Activated T-helper 17 cell treated with anti-CD3 and anti-CD28 coated beads, Interleukin-2, amount 50 U/mL, for 72 hours (primary cell): ENCODE measurements at places on chromosomes 3 and 15. TPM values are rescaled to one million over a fixed set of nuclear protein-coding genes. Genes with fewer than 3 reads are reported as not detected.

IGSF10 gene
- total RNA-seq = 0.03 TPM

SLC28A2 gene
- not detected for total RNA-seq

SERPINI1 gene
- 1.7 TPM for total RNA-seq

CPNE4 gene
- total RNA-seq = not detected

TMC3 gene
- total RNA-seq = not detected

CELSR3 gene
- 20.3 TPM for total RNA-seq

CYP1A1 gene
- 3.3 TPM for total RNA-seq

CSNK1G1 gene
- total RNA-seq = 34.5 TPM

RLBP1 gene
- total RNA-seq = not detected

OR5H6 gene
- not detected for total RNA-seq

PLSCR1 gene
- 22.6 TPM for total RNA-seq

DNAJB11 gene
- total RNA-seq = 46.7 TPM

MFAP1 gene
- 46.5 TPM for total RNA-seq

DNA sequence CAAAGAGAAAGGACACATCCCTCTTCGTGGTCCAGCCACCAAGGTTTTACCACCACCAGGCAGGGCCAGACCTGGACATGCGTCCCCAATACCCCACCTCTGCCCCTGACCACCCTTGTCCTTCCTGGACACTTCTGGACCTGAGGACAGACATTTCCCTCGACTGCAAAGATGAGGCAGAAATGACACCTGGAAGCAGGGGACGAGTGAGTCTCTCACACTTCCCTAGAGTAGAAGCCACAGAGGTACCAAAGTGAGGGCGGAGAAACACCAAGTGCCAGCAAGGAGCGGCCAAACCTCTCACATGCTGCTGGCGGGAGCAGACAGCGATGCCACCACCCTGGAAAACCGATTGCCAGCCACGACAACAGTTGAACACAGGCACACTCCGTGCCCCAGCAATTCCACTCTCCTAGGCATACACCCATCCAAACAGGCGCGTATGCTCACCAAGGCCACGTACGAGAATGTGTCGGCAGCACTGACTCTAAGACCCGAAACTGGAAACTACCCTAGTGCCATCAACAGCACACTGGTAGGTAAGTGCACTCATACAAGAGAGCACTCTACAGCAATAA lies 207.0 kb upstream of the NSMCE3 start:
- ATAC-seq = no peak

DNA sequence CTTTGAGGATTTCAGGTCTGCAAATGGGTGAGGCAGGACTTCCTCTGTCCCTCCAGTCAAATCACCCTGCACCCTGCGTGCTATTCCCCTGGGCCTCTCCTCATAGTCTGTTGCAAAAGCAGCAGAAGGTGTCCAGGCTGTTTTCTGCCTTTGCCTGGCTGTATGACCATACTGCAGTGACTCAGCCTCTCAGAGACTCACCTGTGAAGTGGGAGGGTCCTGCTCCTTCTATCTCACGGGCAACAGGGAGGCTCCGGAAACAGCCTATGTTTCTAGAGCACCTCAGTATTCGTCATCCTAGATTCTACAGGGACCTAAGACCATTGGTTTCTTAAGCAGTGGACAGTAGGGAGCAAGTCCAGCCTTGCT lies 216.4 kb downstream of the TLE3 start:
- no peak for ATAC-seq

GRCh38 chr3:3209057-3209456 lies 29.6 kb upstream of the CRBN start:
- no peak for ATAC-seq

- no peak for ATAC-seq
Measured at GRCh38 chr15:101146118-101146702, 105.6 kb downstream of the CHSY1 start.

GRCh38 chr3:186814100-186814499 lies 7.8 kb upstream of the RFC4 start:
- ATAC-seq = no peak

- ATAC-seq = no peak
Measured at GRCh38 chr3:169085827-169086226, 577.7 kb downstream of the MECOM start.

DNA sequence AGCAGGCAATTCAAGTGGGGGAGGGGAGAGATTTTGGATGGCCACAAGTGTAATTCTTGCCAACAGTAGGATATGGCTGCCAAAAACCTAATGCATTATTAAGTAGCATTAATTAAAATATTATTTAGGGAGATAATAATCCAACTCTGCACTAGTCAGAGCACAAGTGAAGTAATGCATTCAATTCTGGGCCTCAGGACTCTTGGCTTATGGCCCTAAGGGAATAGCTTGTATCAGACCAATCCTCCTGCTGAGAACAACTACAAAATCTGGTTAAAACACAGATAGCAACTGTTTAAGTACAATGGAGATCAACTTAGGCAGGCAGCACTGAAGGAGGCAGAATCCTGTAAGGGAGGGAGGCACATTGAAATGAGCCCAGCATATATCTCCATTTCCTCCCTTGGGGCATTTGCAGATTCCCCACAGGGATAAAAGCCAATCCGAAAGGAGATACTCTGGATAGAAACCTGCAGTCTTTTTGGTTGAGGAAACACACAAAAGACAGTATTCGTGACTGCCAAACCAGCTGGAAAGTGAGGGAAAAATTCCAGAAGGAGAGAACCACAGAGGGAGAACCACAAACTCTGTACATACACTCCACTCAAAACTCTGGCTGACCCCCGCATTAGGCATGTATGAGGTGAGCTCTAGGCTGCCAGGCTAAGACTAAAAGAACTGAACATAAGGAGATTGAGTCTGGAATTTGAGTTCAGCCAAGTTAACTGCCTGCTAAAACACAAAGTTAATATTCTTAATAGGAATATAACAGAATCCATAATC lies 57.4 kb downstream of the ETFA start:
- ATAC-seq = no peak

- no peak for ATAC-seq
Measured at GRCh38 chr3:44939581-44940036, 36.4 kb downstream of the ZDHHC3 start.

GRCh38 chr3:129695230-129695629 lies 88.8 kb upstream of the PLXND1 start:
- no peak for ATAC-seq

DNA sequence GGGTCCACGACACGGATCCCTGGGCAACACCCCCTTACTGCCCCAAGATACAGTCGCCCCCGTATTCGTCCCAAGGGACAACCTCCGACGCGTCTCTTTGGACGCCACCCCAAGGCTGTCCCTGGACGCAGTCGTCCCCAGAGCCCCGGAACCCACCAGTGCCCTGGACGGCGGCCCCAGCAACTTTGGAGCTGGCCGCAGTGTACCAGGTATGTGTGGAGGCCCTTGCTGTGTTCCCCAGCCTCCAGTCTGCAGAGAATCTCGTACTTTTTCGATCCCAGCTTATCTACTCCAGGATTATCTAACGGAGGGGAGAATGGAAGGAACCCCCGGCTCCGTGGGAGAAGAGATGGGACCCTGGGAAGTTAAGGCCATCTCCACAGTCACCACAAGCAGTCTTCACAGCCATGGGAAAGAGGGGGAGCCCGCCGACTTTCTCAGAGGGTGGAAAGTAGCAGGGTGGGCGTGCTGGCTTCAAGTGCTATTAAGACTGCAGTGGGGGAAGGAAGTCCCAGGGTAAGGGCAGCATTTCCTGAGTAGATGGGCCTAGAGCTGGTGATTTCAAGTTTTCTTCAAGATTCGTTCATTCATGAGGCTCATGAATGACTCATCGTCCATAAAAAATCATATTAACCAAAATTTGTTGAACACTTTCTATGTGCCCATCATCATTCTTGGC lies 1.1 kb downstream of the MESP2 start:
- ATAC-seq = no peak

- peak; percentile 38 for ATAC-seq
Measured at GRCh38 chr3:13378155-13378554, 42.0 kb downstream of the NUP210 start.

DNA sequence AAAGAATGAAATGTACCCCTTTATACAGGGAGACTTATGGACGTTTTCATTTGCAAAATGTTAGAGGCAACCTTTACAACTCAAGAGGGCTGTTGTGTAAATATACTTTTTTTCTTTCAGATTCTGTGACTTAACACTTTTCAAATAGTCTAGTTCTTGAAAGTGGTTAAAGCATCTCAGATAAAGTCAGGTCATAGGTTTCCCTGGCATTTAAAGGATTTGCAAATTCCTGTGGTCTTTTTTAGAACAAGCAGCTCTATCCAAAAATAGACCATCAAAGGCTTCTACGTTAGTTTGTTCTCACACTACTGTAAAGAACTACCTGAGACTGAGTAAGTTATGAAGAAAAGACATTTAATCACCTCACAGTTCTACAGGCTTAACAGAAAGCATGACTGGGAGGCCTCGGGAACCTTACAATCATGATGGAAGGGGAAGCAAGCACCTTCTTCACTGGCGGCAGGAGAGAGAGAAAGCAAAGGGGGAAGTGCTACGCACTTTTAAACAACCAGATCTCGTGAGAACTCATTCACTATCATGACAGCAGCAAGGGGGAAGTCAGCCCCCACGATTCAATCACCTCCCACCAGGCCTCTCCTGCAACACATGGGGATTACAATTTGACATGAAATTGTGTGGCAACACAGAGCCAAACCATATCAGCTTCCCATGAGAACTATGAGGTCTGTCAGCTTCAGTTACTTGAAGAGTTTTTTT lies 23.3 kb upstream of the GABRR3 start:
- no peak for ATAC-seq

GRCh38 chr3:111197485-111197884 lies 125.9 kb downstream of the NECTIN3 start:
- no peak for ATAC-seq

DNA sequence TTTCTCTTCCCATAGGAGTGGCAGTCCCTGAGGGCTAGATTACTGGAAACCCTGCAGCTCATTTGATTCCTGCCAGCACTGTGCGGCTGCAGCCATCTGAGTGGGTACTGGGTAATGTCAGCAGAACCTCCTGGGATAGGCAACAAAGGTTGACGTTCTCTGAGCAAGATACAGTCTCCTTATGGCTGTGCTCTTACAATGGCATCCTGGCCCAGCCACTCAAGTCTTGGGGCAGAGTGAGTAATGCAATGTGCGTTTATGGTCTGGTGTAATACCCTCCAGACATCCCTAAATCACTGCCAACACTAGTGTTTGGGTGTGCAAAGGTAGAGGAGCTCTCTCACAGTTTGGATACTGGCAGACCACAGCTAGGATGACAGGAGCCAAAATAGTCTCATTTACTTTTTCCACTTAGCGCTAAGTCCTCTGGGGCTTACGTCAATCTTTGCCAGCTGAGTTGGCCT lies 775.8 kb downstream of the ZNF385D start:
- ATAC-seq = no peak

DNA sequence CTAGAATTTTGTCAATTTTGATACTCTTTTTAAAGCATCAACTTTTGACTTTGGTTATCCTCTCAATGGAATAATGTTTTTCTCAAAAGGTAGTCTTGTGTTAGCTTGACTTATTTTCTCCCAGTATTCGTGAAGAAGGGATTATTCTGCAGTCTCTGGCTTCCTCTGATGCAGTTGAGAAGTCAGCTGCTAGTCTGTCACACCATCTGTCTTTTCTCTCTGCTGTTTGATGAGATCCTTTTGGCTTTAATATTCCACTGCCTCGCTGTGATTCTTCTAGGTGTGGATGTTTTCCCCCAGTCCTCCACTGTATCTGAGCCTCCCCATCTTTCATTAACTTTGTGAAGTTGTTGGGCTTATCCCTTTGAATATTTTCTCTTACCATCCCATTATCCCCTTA lies 141.0 kb downstream of the WDR72 start:
- ATAC-seq = no peak

DNA sequence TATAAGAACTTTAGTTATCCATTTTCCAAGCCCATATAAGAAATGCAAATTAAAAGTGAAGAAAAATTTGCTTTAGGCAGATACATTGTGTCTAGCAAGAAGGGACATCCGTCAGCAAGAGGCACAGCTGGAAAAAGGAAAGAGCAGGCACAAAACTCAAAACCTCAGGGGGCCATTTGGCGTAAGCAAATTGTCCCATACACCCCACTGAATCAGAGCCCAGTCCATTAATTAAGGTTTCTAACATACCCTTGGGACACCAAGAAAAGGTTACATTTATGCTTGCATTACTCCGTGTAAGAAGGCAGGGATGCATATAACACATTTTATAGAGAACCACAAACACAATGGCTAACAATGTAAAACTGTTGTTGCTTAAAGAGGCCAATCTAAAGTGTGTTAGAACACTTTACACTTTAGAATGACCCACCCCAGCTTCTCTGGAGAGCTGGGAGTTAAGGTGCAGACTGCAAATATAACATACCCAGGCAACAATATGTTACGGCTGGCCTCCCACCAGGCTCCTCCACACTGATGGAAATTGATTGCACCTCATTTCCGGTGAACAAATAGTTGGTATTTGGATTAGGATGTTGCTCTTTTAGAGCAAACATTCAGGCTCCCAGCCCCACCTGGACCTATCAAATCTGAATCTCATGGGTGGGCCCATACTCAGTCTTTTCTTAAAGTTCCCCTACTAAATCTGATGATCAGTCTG lies 23.2 kb downstream of the SEMA5B start:
- no peak for ATAC-seq

- ATAC-seq = no peak
Measured at GRCh38 chr15:68427366-68427765, 4.6 kb downstream of the ITGA11 start.

DNA sequence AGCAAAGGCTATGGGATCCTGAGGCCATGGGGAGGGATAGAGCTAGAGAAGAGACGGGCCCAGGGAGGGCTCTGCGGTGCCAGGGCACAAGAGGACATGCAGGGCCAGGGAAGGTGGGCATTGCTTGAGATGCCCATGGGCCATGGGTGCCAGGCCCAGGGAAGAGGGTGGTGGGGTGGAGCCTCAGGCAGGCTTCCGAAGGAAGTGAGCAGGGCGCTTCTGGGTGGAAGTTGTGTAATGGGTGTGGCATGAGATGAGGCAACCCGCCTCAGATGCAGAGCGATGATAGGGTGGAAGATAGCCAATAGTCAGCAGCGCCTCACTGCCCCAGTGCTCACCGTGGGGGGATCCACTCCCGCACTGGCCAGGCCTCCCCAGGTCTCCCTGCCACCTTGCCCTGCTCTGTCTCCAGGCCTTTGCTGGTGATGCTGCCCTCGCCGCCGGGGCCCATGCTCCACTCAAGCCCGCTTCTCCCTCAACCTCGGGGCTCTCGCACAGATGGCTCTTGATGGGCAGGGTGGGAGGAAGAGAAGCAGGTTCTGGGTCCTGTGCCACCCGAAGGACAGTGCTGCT lies 51.4 kb downstream of the DNAJB8 start:
- ATAC-seq = no peak

GRCh38 chr3:127175272-127175671 lies 17.7 kb upstream of the PRR23E start:
- ATAC-seq = no peak

DNA sequence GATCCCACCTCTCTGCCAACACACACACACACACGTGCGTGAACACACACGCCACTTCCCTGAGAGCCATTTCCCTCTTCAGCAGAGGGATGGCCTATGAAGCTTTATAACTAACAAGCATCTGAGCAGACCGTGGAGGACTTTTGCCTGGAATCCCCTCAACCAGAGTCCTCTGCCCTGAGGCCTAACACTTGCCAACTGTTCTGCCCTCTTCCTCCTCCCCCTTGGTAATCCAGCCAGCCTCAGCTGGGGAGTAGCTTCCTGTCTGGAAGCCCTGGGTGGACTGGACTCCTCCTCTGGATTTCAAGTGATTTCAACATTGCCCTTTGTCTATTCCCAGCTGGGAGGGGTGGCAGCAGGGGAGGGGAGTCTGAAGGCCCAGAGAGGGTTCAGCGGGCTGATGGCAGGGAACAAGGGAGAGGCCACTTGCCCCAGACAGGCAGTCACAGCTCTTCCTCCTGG lies 68.4 kb upstream of the HACD2 start:
- ATAC-seq = no peak

- ATAC-seq = no peak
Measured at GRCh38 chr3:88312256-88312655, 162.5 kb downstream of the C3orf38 start.

- ATAC-seq = no peak
Measured at GRCh38 chr3:140832883-140833282, 108.8 kb upstream of the SLC25A36 start.
